ENCODE measurements at places on chromosomes 4 and X. TPM values are rescaled to one million over a fixed set of nuclear protein-coding genes. Genes with fewer than 3 reads are reported as not detected.

- no peaks in the 10 kb centered on the region for H3K4me1 ChIP-seq
- no peak overlapping the region for H3K4me3 ChIP-seq
- DNase-seq, result no peak
- no peak overlapping the region for H3K27ac ChIP-seq
Measured at GRCh38 chrX:41559235-41560052, 112.3 kb downstream of the NYX start.

- no peak for DNase-seq
- H3K4me3 ChIP-seq, result no peak overlapping the region
- H3K27ac ChIP-seq, result no peak overlapping the region
- no peaks in the 10 kb centered on the region for H3K36me3 ChIP-seq
- no peaks in the 10 kb centered on the region for H3K27me3 ChIP-seq
Measured at GRCh38 chr4:186074189-186074588, 5.2 kb downstream of the TLR3 start.

DNA sequence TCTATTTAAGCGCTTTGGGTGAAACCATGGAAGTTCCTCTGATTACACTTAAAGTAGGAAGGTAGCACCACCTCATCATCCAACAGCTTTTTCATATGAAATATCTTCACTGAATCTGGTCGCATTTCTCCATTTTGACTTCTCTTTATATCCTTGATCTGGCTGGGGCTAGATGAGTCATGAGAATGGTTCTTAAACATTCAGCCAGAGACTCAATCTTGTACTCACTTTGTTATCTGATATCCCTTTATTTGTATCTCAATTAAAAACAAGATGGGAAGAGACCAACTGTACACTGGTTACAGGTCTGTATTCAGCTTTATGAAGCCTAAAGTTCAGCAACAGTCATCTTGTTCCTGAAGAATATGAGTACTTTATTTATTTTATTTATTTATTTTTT, 84.9 kb downstream of the CBLL2 start:
- no peak overlapping the region for H3K4me3 ChIP-seq
- no peaks in the 10 kb centered on the region for H3K36me3 ChIP-seq
- no peaks in the 10 kb centered on the region for H3K4me1 ChIP-seq
- H3K27me3 ChIP-seq, result no peaks in the 10 kb centered on the region
- DNase-seq, result no peak

DNA sequence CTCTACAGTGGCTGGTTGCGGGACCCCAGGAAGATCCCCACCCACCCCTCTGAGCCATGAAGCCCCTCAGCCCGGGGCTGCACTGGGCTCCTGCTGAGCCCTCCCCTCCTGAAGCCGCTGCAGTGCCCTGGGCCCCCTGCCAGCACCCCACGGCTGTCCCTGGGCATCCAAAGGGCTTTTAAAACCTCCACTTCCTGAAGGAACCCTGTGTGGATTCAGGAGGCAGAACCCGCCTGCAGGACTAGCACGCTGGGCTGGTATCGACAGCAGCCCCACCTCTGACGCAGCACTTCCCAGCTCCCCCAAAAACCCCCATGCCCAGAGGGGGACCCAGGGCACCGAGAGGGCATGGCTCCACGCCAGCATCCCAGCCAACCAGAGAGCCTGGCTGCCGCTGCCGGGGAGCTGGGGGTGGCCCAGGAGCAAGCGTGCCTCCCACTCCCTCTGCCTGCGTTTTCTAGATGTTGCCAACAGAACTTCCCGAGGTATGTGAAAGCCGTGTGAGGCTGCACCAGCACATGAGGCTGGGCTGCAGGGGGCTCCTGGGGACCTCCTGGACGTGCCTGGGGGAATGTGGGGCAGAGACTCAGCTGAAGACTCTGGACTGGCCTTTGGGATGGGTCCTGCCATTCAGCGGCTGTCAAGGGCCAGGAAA, 6.3 kb downstream of the MXD4 start:
- no peaks in the 10 kb centered on the region for H3K4me1 ChIP-seq
- H3K4me3 ChIP-seq, result no peak overlapping the region
- H3K27me3 ChIP-seq, result no peaks in the 10 kb centered on the region
- DNase-seq, result peak; percentile 30

- H3K36me3 ChIP-seq, result no peaks in the 10 kb centered on the region
- peak; percentile 63 for DNase-seq
Measured at GRCh38 chr4:151324752-151325110, 674 bp downstream of the SH3D19 start.

DNA sequence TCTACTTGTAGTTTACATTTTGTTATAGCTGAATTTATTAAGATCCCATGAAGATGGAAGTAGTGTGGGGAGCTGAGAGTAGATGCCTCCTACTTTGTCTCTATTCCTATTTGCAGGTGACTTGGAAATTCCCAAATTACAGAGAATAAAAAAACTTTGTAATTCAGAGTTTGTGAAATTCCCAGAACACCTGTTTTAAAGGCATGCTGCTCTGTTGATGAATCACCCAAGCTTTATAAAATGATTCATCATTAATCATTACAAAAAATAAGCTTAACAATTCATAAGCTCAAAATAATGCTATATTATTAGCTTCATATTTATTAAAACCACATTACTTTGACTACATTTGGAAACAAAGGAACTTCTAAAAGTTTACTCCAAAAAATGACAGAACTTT, 856.3 kb downstream of the RPA4 start:
- no peak for DNase-seq
- H3K27ac ChIP-seq, result no peak overlapping the region
- no peaks in the 10 kb centered on the region for H3K27me3 ChIP-seq
- no peaks in the 10 kb centered on the region for H3K4me1 ChIP-seq
- no peaks in the 10 kb centered on the region for H3K36me3 ChIP-seq

Gene GABRA4
- 0.07 TPM for polyA plus RNA-seq

GRCh38 chr4:150345207-150345744, 236.7 kb upstream of the MAB21L2 start:
- no peaks in the 10 kb centered on the region for H3K27me3 ChIP-seq
- H3K27ac ChIP-seq, result no peak overlapping the region
- H3K4me3 ChIP-seq, result no peak overlapping the region
- no peaks in the 10 kb centered on the region for H3K36me3 ChIP-seq

Data from pancreas (tissue), 10 donors.